ENCODE measurements at places on chromosomes 1 and 21.

DNA sequence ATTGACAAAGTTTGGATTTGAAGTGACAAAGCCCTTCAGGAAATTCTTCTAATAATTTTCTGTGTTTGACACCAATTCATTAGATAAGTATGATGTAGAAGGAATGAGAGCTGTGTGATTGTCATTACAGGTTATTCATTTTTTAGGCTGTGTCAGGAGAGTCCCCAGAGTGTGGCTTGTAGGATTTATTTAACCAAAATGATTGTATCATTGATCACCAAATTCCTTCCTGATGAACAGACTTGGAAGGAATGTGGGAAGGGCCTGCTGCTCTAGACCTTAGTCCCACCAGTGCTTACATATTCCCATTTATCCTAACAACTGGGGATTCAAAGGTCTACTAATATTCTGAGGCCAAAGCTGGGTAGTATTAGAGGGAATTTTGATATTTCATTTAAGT is 383.3 kb upstream of the KAZN start:
- DNase-seq: no peak

DNA sequence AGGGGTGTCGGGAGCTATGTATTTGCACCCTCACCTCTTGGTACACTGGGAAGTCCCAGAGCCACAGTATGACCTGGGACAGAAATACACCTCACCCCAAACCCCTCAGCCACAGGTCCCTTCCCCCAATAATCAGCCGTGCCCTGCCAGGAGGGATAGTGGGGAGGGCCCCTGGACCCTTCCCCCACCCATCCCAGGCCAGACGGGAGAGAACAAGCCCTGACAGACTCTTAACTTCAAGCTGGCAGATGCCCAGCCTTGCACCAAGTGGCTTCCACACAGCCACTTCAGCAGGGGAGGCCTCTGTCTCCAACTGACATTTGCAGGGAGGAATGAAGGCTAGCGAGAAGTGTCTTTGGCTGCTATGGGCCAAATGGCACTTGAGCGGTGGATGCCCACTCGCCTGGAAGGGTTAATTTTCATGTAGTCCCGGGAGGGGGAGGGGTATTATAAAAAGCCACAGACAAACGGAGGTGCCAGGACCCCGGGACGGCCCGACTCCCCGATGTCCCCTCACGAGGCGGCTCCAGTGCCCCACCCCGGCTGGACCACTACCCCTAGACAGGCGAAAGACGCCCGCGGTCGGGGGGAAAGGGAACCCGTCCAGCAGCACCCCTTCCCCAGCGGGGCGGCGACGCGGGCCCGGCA is 495 bp downstream of the SYNC start:
- no peak for DNase-seq

- DNase-seq: no peak
Measured at GRCh38 chr1:211630236-211631081, 45.0 kb downstream of the NEK2 start.

DNA sequence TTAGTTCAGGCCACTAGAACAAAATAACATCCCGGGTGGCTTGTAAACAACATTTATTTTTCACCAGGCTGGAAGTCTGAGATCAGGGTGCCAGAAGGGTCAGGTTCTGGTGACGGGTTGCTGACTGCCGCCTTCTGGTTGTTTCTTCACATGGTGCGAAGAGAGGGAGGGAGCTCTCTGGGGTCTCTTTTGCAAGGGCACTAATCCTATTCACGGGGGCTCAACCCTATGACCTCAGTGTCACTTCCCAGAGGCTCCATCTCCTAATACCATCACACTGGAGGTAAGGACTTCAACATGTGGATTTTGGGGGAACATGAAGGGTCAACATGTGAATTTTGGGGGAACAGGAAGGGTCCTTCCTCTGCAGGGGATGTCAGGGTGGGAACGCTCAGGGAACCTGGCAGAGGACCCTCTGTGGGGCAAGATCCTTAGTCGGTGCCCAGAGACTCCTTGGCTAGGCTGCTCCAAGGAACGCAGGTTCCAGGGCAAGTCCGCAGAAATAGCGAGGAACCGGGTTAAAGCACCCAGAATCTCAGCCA is 8.7 kb upstream of the C2CD2 start:
- no peak for DNase-seq

- DNase-seq: no peak
Measured at GRCh38 chr1:215146240-215146975, 63.9 kb downstream of the KCNK2 start.

Measured in activated naive CD4-positive, alpha-beta T cell (primary cell).